ENCODE measurements at places on chromosomes 5 and 9.

DNA sequence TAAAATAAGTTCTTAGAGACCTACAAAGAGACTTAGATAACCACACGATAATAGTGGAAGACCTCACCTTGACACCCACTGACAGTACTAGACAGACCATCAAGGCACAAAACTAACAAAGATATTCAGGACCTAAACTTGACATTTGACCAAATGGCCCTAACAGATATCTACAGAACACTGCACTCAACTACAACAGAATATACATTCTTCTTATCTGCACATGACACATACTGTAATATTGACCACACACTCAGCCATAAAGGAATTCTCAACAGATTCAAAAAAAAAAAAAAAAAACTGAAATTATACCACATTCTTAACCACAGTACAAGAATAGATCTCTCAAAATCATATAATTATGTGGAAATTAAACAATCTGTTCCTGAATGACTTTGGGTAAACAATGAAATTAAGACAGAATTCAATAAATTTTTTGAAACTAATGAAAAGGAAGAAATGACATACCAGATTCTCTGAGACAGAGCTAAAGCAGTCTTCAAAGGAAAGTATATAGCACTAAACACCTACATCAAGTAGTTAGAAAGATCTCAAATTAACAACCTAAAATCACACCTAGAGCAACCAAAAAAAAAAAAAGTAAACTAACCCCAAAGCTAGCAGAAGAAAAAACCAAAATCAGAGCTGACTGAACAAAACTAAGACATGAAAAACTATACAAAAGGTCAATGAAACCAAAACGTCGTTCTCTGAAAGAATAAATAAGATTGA lies 362.3 kb upstream of the POU5F2 start:
- DNase-seq: no peak

DNA sequence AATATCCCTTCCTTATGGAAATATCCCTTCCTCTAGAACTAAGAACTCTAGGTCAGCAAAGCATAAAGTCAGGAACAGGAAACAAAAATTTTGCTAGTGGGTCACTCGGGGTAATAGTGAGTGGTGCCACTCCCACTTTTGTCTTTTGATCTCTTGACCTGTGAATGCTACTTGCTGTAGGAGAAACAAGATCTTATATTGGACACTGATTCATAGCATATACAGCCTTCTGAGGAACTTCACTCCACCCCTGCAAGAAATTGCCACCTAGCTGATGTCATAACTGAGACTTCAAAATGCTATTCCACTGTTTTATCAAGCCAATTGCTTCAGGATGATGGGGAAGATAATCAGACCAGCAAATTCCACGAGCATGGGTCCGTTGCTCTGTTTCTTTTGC lies 53.3 kb upstream of the PRSS3 start:
- DNase-seq: no peak

DNA sequence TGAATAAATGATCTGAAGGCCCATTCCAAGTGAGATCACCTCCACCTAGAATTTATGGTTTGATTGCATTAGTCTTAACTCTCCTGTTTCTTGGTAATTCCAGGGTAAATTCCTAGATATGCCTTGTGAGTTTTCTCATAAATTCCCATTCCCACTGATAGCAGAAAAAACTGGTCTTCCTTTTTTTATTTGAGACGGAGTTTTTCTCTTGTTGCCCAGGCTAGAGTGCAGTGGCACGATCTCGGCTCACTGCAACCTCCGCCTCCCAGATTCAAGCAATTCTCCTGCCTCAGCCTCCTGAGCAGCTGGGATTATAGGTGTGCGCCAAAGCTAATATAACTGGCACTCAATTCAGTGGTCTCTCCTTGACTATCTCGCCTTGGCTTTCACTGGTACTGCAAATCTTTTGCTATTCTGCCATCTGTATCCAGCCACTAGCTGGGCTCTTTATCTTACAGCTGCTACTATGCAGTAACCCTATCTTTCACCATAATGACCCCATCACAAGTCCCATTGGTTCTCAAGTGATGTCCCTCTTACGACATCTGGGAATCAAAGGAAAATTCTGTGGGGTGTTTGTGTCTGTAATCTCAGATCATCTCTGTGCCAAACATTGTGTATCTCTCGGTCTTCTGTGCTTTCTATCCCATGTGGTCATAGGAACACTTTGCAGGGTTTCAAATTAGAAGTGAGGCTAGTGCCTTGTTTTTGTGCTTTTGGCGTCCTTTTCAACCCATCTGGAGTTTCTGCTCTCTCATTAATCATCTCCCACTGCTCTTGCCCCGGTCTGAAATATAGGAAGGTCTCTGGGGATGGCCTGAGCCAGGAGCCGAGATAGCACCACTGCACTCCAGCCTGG lies 14.4 kb downstream of the HNRNPK start:
- DNase-seq: no peak

GRCh38 chr5:54220230-54221040 lies 89.9 kb downstream of the ARL15 start:
- no peak for DNase-seq

GRCh38 chr5:154199671-154200220 lies 9.2 kb downstream of the GALNT10 start:
- no peak for DNase-seq

- no peak for DNase-seq
Measured at GRCh38 chr5:112264151-112264550, 154.9 kb downstream of the EPB41L4A start.

DNA sequence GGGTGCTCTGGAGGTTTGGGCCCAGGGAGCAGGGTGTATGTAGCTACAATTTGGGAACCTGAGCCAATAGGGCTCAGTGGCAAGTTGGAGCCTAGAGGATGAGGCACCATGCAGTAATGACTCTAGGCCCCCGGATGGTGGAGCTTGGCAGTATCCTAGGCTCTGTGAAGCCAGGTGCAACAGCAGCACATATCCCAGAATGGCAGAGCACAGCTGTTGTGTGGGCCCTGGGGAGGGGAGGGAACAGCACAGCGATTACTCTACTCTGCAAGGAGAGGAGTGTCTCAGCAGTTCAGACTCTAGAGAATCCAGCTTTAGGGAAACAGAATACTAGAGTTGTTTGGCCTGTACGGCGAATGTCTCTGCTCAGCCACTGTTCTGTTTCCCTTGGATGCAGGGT lies 56.1 kb downstream of the LRRTM2 start:
- no peak for DNase-seq

DNA sequence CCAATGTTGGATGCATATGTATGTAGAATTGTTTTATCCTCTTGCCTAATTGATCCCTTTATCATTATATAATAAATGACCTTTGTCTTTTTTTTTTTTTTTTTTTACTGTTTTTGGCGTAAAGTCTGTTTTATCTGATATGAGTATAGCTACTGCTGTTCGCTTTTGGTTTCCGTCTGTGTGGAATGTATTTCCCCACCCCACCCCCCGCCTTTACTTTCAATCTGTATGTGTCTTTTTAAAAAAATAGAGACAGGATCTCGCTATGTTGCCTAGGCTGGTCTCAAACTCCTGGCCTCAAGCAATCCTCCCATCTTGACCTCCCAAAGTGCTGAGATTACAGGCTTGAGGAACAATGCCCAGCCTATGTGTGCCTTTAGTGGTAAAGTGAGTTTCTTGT lies 11.3 kb downstream of the AHRR start:
- no peak for DNase-seq

DNA sequence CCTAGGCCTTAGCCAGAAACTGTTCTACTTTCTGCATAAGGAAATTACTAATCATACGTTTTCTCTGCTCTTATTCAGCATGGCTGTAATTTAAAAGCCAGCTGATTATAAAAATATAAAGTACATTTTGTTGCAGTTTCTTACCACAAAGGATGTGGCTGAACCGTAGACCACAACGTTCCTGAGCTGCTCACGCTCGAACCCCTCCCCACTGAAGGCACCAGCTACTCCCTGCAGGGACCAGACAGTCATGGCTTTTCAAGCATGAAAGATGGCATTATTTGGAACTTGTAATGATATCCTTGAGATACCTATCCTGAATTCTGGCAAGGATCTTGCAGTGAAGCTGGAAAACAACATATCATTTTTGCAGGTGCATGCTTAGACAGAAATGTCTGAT lies 91.8 kb upstream of the DMRT1 start:
- DNase-seq: peak; percentile 68

DNA sequence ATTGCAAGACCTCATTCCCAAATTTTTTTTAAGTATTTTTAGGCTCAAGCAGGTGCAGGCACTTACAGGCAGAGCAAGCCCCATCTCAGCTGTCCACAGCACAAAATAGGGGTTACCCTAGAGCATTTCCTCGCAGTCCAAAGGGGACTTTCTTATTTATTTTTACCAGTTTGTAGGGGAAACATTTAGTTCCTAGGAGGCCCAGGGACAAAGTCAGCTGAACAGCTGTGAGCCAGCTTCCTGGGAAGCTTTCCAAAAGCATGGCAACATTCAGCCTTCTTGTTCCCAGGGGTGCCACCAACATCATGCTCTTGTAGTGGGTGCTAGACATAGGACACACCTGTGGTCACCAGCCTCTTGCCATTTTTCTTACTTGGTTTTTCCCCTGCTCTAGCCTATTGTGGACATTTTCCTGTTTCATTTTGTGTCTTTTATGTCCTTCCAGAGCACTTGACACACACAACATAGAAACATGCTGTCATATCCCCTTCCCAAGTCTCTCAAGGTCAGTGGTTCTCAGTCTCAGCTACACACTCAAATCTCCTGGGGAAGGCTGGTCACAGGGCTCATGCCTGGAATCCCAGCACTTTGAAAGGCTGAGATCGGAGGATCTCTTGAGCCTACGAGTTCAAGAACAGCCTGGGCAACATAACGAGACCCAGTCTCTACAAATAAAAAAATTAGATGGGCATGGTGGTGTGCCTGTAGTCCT lies 38.2 kb downstream of the HAVCR1 start:
- DNase-seq: no peak

- peak; percentile 34 for DNase-seq
Measured at GRCh38 chr9:26856413-26857032, 36.1 kb downstream of the CAAP1 start.

DNA sequence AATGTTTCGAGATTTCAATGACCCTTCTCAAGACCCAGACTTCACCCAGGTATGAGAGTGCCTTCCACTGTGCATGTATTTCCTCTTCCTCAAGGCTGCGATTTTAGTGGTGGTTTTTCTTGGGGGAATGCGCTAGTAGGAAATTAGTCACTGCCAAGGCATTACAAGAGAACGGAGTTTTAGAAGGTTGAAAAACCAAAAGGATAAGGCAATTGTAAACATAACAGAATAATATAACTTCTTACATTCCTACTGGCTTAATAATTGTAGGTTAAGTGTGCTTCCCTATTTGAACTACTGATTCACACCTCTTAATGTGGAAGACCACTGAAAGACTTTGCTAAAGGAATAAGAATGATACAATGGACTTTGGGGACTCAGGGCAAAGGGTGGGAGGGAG lies 38.9 kb downstream of the ACO1 start:
- DNase-seq: no peak

DNA sequence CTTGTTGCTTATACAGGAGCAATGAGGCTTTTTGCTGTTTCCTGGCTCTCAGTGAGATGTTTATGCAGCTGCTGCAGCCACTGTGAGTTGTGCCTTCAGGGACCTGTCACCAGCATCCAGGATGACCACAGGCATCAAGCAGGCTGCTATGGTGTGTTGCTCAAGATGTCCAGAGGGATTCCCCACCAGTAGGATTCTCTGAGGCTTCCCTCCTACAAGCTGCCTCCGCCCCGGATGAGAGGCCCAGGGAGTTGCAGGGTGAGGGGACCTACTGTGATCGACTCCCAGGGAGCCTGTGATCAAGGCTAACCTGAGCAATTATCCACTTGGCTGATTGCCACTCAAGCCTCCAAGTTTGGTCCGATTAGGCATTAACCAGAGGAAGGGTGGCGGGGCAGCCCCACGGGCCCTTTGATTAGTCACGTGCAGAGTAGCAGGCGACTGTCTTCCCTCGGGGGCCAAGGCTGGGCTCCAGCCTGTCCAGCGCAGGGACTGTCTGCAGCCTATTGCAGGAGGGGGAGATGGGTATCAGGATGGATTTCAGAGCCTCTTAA lies 1.8 kb upstream of the FAT2 start:
- no peak for DNase-seq

DNA sequence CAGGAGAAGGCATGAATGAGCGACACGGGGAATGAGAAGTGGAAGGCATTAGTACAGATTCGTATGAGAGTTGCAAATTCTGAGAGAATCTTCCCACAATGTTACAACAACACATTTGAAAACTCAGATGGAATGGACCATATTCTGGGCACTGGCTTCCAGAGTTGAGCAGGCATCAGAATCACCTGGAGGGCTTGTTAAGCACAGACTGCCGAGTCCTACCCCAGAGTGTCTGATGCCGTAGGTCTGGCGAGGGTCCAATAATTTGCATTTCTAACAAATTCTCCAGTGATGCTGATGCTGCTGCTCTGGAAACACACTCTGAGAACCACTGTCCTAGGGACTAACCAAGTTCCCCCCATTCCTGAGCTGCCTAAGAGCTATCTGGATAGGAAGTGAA lies 2.9 kb upstream of the TLX3 start:
- no peak for DNase-seq

DNA sequence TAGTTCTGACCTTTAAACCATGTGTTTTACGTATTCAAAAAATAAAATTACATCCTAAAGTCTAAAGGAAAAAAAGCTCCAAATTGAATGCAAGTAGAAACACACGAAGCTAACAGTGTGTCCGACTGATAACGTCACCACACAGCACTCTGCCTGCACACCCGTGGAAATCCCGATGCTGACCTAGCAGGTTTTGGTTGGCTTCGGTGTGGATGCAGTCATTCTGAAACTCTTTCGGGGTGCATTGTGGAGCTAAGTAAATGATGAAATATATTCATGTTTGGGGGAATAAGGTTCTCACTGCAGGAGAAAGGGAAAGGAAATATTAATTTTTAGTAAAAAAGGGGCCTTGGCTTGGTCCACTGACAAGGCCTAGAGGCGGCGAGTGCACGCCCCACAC lies 2.0 kb downstream of the RASGEF1C start:
- DNase-seq: no peak

DNA sequence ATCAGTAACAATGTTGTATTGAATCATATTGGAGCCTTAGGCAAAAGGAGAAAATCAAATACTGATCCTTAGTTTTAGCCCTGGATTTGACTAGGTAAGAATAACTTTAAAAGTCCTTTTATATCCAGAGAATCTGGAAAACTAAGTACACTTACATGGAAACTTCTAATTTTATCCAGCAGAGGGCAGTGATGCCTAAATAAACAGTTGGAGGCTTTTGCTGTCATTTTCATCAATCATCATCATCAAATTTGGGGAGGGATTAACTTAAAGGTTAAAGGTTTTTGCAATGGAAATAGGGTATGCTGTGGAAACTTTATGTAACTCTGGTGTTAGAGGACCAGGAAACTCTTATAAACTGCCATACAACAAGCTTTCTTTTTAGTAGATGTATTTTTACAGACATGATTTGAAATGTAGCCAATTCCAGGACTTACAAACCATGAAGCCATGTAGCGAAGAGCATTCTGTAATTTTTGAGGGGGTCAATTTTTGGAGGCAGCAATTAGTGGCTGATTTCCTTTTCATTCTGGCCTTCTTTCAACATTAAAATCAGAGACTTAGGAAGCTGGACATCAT lies 112.7 kb downstream of the OSTF1 start:
- DNase-seq: no peak

GRCh38 chr9:7844242-7844641 lies 44.7 kb upstream of the DMAC1 start:
- peak; percentile 5 for DNase-seq

Measured in HL-60 (cell line).